ENCODE measurements at places on chromosomes 7 and 10.

DNA sequence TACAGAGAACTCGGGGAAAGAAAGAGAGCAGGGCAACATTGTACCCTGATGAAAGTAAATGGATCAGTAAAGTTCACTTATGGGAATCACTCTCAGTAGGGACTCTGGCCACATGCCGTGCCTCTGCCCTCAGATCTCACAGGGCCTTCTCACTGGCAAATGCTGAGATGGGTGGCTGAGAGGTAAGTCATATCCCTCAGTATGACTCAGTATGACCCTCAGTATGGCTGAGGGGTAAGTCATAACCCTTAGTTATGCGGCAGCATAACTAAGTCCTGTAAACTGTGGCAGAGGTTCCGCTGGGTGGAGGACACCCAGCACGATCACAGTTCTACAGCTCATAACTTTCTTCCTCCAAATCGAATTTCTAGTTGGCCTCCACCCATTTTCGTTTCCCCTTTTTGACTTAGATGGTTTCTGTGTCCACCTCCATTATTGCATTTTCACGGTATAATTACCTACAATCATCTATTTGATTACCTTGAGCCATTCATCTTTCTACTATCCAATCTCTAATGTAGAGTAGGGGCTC is 26.5 kb upstream of the WNT16 start:
- no peak for DNase-seq

GRCh38 chr10:127142136-127142535 is 54.3 kb downstream of the INSYN2A start:
- DNase-seq: no peak

GRCh38 chr10:2837674-2838073 is 229.7 kb upstream of the PFKP start:
- DNase-seq: no peak

GRCh38 chr10:28411648-28412047 is 108.8 kb upstream of the MPP7 start:
- DNase-seq: no peak

GRCh38 chr7:21566094-21566493 is 23.3 kb downstream of the DNAH11 start:
- no peak for DNase-seq

GRCh38 chr7:141251957-141252356 is 178.1 kb downstream of the TMEM178B start:
- DNase-seq: no peak

DNA sequence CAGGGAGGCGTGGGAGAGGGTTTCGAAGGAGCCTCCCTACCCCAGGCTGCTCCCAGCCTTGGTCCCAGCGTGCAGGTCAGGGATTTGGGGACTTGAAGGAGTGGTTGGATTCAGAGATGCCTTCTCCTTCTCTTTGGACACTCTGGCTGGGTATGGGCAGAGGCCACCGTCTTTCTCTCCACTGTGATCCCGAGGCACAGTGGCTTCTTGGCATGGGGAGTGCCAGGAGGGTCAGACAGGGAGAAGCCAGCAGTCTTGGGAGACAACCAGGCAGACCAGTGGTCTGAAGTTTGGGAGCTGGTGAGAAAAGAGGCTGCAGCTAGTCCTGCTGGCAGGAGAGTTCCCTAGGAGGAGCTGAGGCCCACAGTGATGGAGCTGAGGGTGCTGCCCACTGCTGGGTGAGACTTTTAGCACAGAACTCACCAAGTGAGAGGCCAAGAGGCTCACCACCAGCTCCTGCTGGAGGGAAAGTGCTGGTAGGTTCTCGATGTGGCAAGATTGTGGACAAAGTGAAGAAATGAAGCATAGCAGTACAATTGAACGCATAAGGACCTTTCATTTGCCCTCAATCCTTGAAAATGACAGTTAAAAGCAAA is 35.2 kb upstream of the WDFY4 start:
- no peak for DNase-seq

DNA sequence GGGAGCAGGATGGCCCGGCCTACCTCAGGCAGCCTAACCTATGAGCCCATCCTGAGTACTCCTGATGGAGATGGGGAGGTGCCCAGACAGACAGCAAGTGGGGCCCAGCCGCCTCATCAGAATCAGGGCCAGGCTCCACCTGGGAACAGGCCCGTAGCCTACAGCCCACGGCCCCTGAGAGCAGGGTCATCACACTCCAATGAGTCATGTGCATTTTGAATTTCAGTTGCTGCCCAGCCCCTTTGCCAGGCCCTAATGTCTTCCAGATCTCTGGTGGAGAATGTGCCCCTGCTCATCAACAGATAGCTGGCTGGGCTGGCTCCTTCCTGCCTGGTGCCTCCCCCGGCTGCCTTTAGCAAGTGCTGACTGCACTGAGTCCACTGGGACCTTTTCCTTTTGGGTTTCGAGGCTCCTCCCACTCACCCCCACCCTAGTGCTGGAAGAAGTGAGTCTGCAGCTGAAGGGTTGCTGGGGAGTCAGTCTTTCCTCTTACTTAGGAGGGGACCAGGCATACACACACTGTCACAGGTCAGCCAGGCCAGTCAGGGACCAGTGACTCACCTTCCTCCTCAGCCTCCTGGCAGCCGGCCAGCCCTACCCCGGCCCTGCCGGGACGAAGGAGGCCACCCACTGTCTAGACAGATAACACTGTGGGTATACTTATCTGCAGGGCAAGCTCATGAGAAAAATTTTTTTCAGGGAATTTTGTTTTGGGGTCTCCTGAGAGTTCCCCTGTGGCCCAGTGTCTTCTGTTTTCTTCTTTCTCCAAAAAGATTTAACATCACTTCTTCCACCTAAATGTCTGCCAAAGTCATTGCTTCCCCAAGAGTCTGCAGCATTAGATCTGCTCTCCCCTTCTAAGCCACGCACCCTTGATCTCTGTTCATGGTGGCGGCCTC is 9.1 kb upstream of the ASIC3 start:
- DNase-seq: peak; percentile 62

DNA sequence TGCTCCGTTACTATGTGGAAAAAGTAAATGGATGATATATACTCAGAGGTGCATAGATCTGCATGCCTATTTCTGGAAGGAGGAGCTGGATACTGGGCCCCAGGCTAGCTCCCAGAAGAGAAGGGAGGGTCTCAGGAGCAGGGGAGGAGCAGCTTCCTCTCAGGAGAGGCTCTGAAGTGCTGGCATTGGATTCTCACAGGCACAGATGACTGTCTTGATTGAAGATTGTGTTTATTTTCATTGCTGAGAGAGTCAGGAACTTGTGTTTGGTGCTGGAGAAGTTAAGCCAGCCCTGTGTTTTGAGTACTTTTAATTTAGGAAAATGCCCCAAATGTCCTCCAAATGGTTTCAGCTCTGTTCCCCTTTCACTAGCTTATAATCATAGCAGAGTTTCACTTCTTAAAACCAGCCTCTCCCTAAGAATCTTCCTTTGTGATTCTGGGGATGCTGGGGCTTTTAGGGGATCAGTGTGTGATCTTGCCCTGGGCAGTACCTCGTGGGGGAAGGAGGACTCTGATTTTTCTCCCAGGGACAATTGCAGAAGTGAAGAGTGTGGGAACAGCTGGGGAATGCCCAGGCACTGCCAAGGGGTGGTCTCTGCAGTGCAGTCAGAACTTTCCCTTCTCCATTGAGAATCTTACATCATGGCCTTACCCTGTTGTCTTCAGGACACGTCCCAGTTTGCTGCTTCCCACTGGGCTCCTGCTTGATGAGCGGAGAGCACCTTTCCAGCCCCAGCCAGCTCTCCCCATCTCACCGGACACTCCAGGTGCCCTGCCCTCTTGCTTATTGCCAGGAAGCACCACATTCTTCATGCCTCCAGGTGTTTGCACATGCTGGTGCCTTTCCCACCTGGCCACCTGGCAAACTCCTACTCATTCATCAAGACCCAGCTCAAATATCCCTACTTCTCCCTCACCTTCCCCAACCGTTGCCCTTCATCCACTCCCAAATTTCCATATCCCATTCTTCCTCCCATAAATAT is 102.8 kb downstream of the ARHGAP22 start:
- no peak for DNase-seq

DNA sequence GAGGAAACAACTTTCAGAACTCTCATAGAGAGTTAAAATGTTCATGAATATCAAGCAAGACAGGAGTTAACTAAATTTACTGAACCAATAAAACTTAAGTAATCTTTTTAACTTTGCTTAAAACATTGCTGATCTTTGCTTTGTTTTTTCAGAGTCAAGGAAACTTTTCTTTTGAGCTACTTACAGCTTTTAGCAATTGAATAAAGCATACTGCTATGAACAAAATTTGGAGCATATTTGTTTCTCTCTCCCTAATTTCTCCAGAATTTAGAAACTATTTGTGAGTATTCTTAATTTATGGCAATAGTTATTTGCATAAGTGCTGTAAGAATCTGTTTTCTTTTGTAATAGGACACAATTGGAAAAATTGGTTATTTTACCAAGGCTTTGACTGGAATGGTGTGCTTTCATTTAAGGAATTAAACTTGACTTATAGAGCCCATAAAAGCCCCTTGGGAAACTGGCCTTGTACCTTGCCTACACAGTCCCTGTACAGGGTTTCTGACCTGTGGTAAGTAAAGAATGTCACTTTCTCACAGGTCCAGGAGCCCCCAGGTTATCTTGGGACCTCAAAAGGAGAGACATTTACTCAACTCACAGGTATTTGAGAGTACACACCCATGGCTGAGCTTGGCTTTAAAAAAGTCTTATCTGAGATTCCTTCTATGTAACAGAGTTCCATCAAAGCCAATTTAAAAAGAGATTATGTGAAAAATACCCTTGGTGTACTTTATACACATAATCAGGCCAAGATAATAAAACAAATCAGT is 23.3 kb upstream of the KIAA1549 start:
- DNase-seq: no peak

DNA sequence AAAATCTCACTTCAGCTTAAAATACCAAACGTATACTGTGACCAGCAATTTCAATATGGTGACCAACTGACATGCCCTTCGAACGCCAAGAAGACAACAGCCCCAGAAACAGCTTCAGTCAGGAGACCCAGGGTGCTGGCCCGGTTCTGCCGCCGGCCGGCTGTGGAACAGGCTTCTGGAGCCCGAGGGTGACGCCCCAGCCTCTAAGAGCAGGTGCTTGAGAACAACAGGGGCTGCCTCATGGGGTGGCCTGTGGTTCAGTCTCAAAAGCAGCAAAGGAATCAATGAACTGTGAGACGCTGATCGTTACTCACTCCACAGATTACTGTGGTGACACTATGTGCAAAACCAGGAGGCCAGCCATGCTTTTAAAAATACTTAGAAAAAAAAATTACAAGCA is 17.3 kb downstream of the GPER1 start:
- no peak for DNase-seq

DNA sequence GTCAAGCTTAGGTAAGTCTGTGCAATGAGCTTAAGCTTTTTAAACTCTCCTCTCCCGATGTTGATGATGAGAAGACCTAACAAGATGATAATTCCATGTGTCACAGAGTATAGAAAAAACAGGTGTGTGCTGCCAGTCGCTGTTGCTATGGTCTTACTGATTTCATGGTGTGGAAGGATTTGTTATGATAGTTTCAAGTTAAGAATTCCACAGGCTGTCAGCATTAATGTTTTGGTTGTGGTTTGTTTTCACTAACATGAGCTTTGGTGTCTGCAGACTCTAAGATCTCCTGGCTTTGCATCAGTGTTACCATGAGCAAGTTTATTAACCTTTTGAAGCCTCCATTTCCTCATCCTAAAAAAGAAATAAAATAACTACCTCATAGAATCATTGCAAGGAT is 123.7 kb downstream of the NSUN6 start:
- no peak for DNase-seq

GRCh38 chr10:1390200-1390599 is 334.0 kb downstream of the WDR37 start:
- DNase-seq: no peak

DNA sequence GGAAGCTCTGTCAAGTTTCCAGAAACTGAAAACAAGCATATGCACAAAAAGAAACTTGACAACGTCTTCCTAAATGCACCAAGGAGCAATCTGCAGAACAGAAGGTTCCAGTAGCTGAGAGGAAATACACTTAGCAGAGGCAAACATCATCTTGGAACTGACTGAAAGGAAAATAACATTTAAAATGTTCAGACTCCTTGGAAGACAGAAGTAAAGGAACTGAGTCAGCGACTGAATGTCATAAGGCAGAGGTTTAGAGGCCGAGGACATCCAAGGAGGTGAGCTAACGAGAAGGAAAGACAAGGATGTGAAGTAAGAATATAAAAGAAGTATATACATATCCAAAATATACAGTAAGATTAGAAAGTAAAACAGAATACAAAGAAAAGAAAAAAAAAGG is 24.1 kb downstream of the SEMA3D start:
- no peak for DNase-seq

DNA sequence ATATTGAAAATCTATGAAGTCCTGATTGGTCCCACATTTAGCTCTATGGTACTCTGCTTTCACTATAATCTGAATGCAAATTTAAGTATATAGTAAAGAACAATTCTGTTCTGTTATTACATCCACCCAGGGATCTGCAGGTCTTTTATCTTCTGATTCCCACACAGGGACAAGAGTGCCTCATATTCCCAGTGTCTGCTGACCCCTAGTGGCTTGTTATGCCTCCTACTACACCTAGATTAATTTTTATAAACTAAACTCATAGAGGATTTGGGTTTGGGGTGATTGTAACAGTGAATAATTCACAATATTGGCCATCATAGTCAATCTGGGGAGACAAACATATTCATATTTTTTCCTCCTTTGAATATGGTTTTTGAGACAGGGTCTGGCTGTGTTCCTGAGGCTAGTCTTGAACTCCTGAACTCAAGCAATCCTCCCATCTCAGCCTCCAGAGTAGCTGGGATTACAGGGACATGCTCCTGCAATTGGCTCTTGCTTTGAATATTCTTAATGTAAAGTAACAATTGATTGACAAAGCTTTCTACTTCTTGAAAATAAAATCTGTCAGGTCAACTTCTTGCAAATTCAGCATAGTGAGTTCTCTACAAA is 282.1 kb downstream of the KCND2 start:
- no peak for DNase-seq

GRCh38 chr10:5679606-5680005 is 5.0 kb upstream of the TASOR2 start:
- DNase-seq: no peak

- DNase-seq: no peak
These were observed 209.5 kb downstream of the FAM107B start for GRCh38 chr10:14565199-14565598.

- no peak for DNase-seq
These were observed 132.6 kb upstream of the NAMPT start for GRCh38 chr7:106417273-106417902.

DNA sequence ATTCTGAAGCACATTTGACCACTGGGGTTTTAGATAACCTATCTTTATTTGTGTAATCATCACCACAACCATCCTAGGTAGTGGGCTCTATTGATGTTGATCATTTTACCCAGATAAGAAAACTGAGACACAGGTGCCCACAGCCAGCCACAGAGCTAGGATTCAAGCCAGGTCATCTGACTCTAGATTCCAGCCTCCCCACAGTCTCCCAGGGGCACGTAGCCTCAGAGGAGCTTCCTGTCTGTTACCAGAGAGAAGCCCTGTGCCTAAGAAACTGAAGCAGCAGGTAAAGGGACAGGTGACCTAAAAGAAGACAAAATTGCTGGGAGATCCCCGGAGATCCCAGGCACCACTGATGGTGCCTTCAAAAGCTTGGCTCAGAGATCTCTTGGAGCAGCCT is 55.8 kb downstream of the ALOX5 start:
- DNase-seq: no peak
